ENCODE measurements at places on chromosomes 1 and 21.

DNA sequence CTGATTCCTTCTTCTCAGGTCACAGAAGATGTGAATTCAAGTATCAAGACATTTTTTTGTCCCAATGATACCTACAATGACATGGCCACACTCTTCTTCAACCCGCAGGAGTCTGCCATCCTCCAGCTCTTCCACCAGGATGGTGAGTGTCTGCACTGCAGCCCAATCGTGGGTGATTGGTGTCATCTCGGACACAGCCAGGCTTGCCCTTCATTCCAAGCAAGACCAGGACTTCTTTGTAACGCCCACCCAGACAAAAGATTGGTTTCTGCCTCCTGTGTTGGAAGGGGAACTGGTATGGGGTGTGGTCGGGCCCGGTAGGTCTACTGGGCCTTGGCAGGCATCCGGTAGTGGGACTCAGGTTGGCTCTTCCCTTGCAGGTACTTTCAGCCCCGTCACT, 14.1 kb downstream of the NPPA start:
- DNase-seq, result no peak
- H3K4me3 ChIP-seq, result no peak overlapping the region
- H3K36me3 ChIP-seq, result peaks cover 77% of the 10 kb centered on the region
- H3K27me3 ChIP-seq, result no peaks in the 10 kb centered on the region
- no peaks in the 10 kb centered on the region for H3K4me1 ChIP-seq

DNA sequence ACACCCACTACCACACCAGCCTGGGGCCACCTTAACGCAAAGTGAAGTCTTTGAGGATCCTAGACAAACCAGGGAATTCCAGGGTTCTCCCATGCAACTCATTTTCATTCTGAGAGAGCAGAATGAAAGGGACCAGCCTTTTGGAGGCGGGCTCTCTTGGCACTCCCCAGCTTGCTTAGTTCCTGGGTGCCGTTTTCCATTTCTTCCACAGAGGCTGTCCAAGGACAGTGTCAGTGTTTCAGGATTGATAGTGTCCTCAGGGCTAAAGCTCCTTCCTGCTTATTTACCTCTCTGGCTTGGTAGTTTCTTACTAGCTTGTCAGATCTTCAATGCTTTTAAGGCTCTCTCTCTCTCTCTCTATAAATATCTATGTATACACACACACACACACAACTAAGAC, 30.1 kb upstream of the GNG4 start:
- no peaks in the 10 kb centered on the region for H3K4me1 ChIP-seq
- no peak for DNase-seq

DNA sequence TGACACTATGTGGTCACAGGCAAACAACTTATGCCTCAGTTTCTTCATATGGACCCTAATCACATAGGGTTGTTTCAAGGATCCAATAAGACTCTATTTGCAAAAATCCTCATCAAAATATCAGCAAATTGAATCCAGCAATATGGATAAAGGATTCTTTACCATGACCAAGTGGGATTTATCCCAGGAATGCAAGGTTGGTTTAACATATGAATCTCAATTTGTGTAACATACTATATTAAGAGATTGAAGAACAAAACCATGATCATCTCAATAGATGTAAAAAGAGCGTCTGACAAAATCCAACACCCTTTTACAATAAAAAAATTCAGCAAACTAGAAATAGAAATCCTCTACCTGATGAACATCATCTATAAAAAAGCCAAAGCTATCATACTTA, 23.9 kb downstream of the ARHGEF11 start:
- H3K4me1 ChIP-seq, result no peaks in the 10 kb centered on the region
- H3K27ac ChIP-seq, result no peak overlapping the region
- no peaks in the 10 kb centered on the region for H3K27me3 ChIP-seq
- no peak overlapping the region for H3K4me3 ChIP-seq
- H3K36me3 ChIP-seq, result no peaks in the 10 kb centered on the region

- no peak for DNase-seq
- no peaks in the 10 kb centered on the region for H3K36me3 ChIP-seq
- no peaks in the 10 kb centered on the region for H3K27me3 ChIP-seq
Measured at GRCh38 chr1:43781574-43781973, 74.2 kb downstream of the ST3GAL3 start.

- no peaks in the 10 kb centered on the region for H3K4me1 ChIP-seq
- H3K27me3 ChIP-seq, result no peaks in the 10 kb centered on the region
- no peak overlapping the region for H3K4me3 ChIP-seq
- H3K36me3 ChIP-seq, result no peaks in the 10 kb centered on the region
- H3K27ac ChIP-seq, result no peak overlapping the region
Measured at GRCh38 chr1:93997756-93998155, 88.5 kb upstream of the GCLM start.

DNA sequence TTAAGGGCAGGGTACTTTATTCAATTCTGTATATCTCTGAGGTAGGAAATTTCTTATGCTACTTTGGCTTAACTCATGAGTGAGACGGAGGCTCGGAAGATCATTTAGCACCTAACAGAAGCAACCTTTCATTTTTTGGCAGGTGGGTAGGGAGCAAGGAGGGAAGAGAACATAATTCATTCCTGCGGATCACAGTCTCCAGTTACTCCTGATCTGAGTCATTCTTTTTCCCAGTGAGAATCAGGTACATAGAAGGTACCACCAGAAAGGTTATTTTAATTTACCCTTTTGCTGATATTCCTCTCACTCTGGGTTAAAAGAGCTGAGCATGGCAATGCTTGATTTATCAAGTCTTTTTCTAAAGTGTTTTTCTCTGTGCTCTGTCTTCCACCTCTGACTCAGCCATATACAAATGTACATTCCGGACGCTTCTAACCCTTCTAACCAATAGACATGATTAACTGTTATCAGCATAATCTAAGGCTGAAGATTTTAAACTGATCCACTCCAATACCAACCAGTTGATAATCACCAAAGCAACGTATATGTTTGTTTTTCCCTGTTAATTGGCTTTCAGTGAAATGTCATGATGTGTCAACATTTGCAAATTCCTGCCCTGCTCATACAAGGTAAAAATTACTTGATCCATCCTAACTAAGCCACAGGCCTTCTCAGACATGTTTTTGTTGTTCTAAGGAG, 271.7 kb downstream of the DUSP10 start:
- no peak overlapping the region for H3K4me3 ChIP-seq
- no peaks in the 10 kb centered on the region for H3K27me3 ChIP-seq
- H3K27ac ChIP-seq, result no peak overlapping the region
- H3K4me1 ChIP-seq, result no peaks in the 10 kb centered on the region
- no peak for DNase-seq
